ENCODE measurements at places on chromosomes 12 and 14.

GRCh38 chr14:100193417-100194357 is 34.2 kb upstream of the DEGS2 start:
- DNase-seq: no peak

DNA sequence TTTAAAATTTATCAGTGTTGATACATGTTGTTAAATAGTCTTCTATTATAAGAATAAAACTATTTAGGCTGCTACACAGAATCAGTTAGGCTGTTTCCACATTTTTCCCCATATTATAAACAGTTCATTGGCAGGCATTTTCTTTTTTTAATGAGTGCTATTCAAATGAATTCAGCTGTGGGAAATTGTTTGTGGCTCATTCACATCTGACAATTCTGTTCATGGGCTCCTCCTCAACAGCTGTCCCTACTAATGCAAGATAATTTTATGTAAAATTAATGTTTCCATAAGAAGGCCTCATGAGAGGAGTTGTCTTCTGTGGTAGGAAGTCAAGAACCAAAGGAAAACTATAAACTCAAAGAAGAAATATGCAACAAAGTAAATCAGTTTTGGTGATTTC is 218.0 kb downstream of the PPFIA2 start:
- DNase-seq: no peak

DNA sequence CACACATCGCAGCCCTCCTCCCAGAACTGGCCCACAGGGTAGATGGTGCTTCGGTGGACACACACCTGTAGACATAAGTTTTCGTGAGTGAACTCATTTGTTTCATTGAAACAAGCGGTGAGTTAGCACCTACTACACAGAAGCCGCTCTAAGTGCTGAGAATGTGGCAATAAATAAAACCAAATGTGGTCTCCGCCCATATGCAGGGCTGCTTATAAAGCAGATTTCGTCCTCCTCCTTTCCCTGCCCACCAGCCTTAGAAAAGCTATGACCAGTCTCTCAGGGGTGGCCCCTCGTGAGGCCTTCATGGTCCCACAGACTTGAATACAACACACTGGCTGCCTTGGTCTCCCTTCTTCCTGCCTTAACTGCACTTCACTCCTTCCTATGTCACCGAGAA is 31.1 kb upstream of the ANO2 start:
- no peak for DNase-seq

GRCh38 chr12:56029166-56029519 is 8.3 kb downstream of the IKZF4 start:
- DNase-seq: no peak

- peak; percentile 39 for DNase-seq
Measured at GRCh38 chr12:8081251-8081920, 688 bp upstream of the NECAP1 start.

DNA sequence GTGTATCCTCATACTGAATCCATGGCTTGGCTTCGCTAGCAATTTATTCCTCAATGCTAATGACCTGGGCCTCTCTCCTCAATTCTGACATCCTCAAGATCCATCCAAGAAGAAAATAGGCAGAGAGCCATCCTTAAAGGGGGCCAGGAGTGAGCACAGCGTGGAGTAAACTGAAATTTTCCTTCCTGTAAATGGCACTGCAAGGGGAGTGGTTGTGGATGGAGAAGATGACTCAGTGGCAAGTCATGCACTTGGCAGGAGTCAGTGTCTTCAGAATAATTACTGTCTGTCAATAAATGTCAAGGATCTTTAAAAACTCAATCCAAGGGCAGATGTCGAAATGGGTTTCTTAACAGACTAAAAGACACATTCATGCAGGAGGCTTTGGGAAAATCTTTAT is 88.0 kb upstream of the TMEM132C start:
- DNase-seq: no peak

- no peak for DNase-seq
Measured at GRCh38 chr14:89232265-89233070, 184.6 kb downstream of the FOXN3 start.

DNA sequence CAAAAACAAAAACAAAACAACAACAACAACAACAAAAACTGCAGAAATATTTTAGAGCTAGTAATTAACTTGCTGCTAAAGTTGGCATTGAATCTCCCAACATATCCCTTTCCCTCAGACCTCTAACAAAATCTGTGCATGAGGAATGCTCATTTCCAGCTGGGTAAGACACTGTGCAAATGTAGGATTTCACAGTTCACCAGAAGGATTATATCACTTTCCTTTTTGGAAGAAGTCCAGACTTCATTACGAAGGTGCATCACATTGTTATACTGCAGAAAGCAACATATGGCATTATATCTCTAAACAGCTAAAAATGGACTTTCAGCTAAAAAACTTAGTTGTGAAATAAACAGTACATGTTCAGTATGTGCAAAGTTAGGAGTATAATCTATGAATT is 341.8 kb downstream of the FSCB start:
- no peak for DNase-seq

DNA sequence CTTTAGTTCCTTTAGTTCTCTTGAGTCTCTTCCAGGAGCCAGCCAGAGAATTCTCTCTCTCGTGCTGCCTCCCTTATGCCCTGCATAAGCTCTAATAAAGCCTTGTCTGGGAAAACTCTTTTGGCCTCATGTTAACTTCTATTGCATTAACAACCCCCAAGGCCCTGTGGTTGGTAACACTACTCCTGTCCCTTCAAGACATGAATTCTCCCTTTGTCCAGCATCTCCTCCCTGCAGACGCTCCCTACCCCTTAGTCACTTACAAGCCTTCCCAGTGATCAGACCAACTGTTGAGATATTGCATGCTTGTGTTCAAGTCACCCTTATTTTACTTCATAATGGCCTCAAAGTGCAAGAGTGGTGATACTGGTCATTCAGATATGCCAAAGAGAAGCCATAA is 12.1 kb downstream of the LTBR start:
- no peak for DNase-seq

GRCh38 chr14:73589116-73589515 is 2.6 kb upstream of the ACOT4 start:
- no peak for DNase-seq

DNA sequence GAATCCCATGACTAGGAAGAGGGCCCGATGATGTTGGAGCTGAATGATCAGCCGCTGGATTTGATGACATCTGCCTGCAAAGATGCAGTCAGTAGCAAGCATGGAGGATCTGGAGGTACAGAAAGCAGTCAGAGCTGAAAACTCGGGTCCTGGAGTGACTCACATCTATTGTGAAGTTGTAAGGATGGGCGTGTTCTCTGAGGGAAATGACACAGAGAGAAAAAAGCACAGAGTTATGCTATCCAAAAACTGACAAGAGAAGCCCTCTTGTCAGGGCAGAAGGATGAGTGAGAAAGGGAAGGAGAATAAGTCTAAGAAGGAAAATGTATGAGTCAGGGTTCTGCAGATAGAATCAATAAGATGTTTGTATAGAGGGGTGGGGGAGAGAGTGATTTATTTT is 380.4 kb upstream of the CCDC196 start:
- no peak for DNase-seq

- no peak for DNase-seq
Measured at GRCh38 chr14:30235485-30235884, 307.8 kb upstream of the PRKD1 start.

GRCh38 chr12:53151039-53151438 is 29.5 kb upstream of the ZNF740 start:
- no peak for DNase-seq

- DNase-seq: no peak
Measured at GRCh38 chr12:29264424-29264823, 115.3 kb downstream of the FAR2 start.

DNA sequence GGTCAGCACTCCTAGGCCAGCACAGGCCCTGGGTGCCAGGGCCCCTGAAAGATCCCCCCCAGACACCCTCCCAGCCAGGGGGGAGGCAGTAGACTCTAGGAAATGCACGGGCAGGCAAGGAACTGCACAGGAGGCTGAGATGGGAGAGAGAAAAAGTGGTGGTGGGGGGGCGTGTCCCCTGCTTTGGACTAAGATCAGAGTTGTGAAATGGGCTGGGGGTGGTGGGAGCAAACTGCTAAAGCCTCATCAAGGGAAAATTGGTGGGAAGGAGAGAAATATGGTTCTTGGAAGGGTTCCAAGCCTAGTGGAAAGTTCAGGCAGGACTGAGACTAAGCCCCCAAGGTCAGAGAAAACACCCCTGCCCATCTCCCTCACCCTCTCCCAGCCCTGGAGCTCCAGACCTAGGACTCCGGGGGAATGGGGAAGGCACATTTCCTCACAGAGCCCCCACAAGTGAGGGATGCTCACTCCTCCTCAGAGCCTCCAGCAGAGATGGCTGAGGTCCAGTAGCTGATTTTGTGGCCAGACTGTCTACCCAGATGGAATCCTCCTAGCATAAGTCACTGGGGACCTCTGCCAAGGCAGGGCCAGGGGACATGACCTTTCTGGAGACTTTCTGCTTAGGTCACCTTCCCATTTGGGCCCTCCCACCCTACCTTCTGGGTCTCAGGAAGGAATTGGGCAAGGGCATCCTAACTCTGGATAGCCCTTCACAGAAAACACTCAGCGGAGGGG is 29.8 kb downstream of the FIGNL2 start:
- no peak for DNase-seq

Data from CD8-positive, alpha-beta memory T cell (primary cell).